ENCODE measurements at places on chromosomes 7 and 10.
A peak's percentile ranks its signal among the peaks of the same experiment; 100 is the strongest.

DNA sequence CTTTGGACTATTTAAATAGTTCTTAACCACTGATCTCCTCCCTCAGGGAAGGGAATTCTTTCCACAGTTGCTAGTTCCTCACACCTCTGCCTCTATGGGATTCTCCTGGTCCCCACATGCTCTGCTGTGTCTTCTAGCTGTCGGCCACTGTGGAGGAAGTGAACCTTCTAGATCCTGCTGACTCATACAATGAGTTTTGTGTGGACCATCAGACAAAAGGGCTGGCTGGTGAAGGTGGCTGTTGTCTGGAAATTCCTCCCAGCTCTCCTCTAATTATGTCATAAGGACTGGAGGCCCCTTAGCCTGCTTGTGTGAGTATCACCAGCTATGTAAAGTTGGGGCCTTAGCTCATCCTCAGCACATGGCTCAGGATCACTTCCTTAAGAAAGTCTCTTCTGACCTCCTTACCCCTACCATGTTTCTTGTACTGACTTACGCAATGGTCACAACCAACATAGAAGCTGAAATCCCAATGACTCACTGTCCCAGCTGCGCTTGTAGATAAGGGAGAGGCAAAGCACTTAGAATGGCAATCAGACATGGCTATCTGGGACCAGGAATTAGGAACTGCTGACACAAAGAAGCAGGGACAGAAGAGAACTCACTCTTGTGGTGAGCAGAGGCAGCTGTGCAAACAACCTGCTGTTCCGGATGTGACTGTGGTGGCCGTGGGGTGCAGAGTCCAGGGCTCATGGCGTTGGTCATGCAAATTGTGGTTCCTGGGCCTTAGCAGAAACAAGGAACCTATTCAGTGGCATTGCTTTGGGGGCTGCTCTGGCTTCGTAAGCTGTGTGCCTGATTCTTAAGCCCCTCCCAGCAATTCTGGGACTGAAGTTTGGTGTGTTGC, 2.5 kb upstream of the MACC1 start:
- DNase-seq: peak; percentile 95

GRCh38 chr10:102231357-102232318, 5.5 kb downstream of the ELOVL3 start:
- DNase-seq: peak; percentile 38

- DNase-seq: no peak
Measured at GRCh38 chr7:132568962-132569361, 7.3 kb downstream of the PLXNA4 start.

DNA sequence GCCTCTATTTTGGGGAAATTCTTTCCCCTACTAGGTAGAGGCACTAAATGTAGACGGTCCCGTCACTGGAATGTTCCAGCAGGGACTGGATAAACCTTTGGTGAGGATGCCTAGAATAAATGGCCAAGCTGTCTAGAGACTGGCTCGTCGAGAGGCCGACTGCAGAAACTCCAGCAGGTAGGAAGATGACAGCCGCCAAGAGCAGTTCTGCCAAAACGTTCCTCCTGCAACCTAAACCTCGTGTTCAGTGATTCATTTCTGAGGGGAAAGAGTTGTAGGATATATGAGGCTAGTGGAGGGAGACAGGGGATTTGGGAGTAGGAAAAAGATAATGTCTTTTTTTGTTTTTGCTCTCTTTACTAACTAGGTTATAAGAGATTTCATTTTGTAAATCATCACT, 184.7 kb upstream of the GDF10 start:
- no peak for DNase-seq

- DNase-seq: peak; percentile 88
Measured at GRCh38 chr10:35635576-35635975, 6.5 kb downstream of the FZD8 start.

DNA sequence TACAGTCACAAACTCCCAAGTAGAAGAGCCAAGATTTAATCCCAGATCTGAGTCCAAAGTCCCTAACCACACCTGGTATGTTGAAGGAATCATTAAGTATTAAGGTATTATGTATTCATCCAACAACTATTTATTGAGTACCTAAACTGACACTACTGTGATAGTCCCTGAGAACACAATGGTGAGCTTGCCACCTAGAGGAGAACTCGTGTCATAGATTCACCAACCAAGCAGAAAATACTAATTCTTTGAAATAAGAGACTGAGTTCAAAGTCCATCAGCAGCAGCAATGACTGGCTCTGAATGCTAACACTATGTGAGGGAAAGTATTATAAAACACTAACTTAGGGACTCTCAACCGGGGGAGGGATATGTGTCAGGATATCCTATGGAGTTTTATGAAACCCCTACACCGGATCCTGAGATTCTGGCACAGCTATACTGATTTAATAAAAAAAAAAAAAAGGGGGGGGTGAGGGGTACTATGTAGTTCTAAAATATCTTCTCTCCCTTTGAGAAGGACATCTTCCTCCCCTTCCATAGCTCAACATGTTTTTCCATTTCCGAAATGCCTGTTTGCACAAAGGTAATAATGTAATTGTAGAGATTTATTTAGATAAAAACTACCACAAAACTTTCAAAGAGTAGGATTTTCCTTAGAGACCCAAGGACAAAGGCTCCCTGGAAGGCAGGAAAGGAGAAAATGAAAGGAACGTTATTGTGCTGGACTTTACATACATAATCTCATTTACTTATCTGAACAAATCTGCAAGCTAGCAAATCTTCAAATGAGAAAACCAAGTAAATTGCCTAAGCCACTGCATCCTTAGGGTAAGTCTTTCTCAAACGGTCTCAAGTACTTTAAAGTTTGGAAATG, 1.6 kb downstream of the NCOA4 start:
- DNase-seq: peak; percentile 88

DNA sequence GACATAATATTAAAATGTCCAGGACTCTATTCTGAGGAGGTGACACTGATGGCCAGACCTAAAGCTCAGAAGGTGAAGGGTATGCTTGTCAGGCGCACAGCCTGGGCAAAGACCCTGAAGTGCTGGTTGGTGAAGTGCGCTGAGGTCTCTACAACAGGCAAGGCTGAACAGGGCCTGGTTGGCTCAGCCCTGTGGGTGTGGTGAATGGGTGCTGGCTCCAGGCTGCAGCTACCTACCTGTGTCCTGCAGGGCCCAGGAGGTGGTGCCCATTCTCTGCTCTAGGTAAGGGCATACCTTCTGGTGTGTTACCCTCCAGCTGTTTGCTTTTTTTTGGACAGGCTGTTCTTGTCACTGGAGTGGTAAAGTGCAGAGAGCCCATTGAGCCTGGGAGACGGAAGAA, 85.1 kb downstream of the RAMP3 start:
- no peak for DNase-seq

DNA sequence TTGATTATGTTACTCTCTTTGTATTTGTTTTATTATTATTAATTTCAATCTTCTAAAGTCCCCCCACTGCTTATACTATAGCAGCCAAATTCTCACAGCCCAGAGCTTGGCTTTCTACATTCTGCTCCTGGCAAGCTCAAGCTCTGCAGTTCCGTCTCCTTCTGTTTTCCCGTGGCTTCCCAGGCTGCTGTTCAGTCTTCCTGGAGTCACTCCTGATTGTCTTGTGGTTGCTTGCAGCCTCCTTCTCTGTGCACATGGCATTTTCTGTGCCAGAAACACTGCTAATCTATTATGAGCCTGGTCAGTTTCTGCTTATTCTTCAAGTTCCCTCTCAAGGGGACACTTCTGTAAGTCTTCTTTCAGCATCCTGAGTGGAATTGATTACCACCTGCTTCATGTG, 533.7 kb upstream of the IGFBP3 start:
- DNase-seq: no peak

DNA sequence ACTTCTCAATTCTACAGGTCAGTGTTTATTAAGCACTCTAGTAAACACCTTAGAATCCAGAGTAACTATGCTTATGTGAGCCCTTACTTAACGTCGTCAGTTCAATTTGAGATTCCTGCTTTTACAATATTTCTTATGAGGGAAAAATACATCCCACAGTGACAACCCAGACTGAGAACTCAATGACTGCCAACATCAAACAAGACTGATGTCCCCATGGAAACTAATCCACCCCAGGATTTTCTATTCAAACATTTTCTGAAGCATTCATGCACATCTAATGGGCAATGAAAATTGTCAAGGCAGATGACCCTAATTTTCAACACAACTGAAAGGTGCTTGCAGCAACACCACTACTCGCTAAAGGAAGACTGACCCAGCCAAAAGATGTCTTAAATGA, 67.0 kb downstream of the ATE1 start:
- no peak for DNase-seq

- DNase-seq: no peak
Measured at GRCh38 chr10:119981826-119982225, 89.3 kb downstream of the SEC23IP start.

DNA sequence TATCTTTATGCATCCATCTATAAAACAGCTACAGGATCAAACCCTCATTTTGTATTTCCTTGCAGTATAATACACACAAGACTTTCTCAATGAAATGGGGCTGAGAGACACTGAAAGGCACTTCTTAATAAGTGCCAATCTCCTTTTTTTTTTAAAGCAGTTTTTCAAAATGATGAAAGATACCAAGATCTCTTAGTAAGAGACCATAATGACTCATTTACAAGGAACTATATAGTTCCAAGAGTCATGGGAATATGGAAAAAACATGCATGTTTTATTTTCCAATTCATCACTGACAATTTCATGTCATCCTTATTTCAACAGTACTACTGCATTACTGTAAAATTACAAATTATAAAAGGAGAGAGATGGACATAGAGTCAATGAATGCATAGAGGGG, 973.7 kb downstream of the GATA3 start:
- DNase-seq: no peak

GRCh38 chr10:33008499-33009243, 50.6 kb upstream of the ITGB1 start:
- DNase-seq: peak; percentile 97

DNA sequence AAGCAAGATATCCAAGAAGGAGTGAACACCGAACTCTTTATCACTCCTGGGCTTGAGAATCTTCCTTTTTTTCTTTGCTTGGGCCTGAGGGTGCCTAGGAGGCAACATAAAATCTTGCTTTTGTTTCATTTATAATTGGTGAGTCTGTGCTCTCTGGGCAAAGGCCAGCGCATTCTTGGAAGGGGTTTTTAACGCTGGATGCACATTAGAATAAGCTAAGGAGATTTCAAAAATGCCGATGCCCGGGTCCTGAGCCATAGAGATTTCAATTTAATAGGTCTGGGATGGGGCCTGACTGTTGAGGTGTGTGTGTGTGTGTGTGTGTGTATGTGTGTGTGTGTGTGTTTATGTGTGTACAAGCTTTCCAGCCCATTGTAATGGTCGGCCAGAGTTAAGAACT, 62.0 kb upstream of the SORCS3 start:
- DNase-seq: no peak

DNA sequence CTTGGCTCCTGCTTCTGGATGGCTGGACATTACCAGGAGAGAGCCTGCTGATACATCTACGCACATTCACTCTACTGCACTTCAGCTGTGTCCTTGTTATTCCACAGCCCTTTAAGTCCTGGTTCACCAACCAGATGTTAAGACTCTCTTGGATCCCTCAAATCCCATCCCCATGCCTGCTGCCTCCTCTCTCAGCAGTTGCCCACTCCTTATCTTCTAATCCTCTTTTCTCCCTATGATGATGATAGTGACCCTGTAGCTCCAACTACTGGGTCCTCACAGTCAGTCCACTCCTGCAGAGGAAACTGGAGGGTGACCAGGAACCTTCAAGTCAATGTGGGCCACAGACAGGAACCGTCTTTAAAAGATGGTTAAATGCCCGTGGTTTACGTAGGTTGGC, 96.3 kb upstream of the PDCD4 start:
- DNase-seq: no peak

DNA sequence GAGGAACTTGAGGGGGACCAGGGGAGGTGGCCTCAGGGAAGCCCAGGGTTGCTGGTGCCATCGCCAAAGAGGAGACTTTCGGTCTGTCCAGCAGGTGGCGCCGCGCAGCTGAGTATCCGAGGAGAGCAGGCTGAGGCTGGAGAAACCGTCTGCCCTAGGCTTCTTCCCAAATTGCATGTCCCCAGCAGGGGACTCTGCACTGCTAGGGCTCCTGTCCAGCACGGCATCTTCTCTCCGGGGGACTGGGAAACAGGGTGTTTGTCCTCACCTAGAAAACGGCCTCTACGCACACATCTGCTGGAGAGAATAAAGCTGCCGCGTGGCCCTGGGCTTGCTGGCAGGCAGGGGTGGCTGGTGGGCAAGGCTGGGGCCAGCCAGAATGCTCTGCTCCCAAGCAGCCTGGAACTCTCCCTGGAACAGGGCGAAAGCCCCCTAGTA, 161.9 kb downstream of the SH2D4B start:
- peak; percentile 83 for DNase-seq

GRCh38 chr7:101172005-101172853, 6.9 kb upstream of the VGF start:
- DNase-seq: no peak

- no peak for DNase-seq
Measured at GRCh38 chr7:37531225-37531624, 82.6 kb upstream of the ELMO1 start.

DNA sequence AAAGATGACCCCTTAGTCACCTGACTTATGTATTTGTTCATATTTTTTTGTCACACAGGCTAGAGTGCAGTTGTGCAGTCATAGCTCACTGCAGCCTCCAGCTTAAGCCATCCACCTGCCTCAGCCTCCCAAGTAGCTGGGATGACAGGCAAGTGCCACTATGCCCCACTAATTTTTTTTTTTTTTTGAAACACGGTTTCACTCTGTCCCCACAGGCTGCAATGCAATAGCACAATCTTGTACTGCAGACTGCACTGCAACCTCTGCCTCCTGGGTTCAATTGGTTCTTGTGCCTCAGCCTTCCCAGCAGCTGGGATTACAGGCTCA, 1.8 kb downstream of the MBLAC1 start:
- DNase-seq: no peak

DNA sequence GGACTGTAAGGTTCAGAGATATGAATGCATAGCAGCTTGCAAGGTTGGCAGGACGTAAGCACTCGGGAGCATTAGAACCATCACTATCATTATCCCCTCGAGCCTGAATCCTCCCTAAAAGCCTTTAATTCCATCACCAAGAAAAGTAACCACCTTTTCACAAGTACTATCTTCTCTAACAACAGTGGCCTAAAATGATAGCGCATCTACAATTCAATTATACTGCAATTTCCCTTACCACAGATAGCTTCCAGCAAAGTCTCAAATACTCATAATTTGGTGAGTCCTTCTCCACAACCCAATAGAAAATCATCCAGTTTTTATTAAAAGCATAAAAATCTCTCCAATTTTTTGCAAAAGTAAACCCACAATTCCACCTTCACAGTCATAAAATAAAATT, 42.0 kb downstream of the COL1A2 start:
- no peak for DNase-seq

GRCh38 chr7:103116991-103117390, 31.9 kb downstream of the NAPEPLD start:
- DNase-seq: no peak

DNA sequence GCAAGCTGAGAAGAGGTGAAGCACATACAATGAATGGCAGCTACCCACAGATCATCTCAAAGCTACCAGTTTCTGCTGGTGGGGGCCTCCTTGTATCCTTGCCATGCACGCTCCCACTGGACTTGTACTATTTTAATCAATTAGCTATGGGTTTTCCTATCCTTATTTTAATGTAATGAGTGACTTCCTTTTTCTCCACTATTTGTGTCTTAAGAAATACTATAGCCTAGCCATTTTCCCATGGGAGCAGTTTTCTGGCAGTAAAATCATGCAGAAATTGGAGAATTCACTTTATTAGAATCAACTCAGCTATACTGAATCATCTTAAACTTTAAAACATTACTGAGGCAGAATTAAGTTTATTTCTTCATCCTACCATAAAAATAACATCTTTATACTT, 73.5 kb downstream of the CTNNA3 start:
- DNase-seq: no peak

All from trophoblast cell (in vitro differentiated cells and primary cell).